ENCODE measurements at places on chromosomes 16 and 17.

DNA sequence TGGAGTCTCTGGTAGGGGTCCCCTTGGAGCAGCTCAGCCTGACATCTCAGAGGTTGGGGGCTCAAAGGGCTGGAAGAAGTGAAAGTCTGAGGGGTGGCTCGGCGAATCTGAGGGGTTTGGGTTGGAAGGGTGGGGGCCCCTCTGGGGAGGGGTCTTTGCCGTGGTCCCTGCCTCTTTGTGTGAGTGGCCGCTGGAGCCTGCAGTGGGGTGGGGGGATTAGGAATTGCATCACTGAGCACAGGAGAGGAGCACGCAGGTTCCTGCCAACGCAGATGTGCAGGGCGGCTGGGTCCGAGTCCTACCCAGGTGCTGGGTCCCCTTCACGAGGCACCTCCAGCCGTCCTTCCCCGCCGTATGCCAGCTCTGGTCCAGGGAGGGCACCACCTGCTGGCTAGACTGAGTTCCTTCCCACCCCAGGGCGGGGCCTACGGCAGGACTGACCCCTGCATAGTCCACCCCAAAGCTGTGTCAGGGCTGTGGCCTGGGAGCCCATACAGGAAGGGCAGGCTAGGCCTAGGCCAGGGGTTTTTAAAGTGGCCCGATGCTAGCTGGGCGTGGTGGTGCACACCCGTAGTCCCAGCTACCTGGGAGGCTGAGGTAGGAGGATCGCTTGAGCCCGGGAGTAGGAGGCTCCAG, 9.9 kb downstream of the FMNL1 start:
- no peak for DNase-seq

GRCh38 chr17:20009302-20010098, at the start of gene SPECC1:
SPECC1 (plus strand) TSS chr17:20009359; CDS start chr17:20096652, 87,293 bp downstream.
- peak; percentile 94 for DNase-seq

- DNase-seq, result no peak
Measured at GRCh38 chr16:17078931-17079631, 391.7 kb downstream of the XYLT1 start.

- peak; percentile 64 for DNase-seq
Measured at GRCh38 chr16:86575754-86576557, 2.4 kb upstream of the FOXL1 start.

DNA sequence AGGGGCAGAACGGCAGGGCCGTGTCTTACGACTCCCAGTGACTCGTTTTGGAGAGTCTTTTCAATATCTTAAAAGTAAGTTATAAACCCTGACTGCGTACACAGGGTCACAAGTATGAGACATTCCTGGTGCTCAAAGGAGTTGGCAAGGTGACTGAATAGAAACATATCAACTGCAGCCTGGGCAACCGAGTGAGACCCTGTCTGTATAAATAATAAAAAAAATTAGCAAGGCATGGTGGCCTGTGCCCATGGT, 83.3 kb downstream of the PGS1 start:
- no peak for DNase-seq

GRCh38 chr16:48405907-48406306, 20.7 kb upstream of the SIAH1 start:
- no peak for DNase-seq

DNA sequence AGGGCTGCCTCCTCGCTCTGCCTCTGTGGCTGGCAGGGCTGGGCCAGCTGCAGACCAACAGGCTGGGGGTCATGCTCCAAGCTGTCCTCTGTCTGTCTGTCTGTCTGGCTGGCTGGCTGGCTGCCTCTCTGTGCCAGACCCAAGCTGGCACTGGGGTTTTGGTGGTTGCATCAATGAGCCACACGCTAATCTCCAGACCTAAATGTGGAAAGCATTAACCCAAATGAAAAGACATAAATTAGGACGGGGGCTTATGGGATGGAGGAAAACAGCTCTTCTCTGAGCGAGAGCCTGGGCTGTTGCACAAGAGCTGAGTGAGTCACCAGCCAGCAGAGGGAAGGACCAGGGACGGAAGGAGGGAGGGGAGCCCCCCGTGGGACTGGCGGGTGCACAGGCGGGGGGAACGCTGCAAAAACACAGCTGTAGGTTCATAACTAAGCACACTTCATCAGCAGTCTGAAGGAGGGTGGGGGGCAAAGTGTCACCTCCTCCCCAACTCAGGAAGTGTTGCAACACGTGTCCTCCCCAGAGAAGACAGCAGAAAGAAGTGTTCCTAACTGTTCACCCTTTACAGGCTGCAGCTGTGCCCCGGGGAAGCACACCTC, 83.4 kb downstream of the GAS7 start:
- peak; percentile 62 for DNase-seq

DNA sequence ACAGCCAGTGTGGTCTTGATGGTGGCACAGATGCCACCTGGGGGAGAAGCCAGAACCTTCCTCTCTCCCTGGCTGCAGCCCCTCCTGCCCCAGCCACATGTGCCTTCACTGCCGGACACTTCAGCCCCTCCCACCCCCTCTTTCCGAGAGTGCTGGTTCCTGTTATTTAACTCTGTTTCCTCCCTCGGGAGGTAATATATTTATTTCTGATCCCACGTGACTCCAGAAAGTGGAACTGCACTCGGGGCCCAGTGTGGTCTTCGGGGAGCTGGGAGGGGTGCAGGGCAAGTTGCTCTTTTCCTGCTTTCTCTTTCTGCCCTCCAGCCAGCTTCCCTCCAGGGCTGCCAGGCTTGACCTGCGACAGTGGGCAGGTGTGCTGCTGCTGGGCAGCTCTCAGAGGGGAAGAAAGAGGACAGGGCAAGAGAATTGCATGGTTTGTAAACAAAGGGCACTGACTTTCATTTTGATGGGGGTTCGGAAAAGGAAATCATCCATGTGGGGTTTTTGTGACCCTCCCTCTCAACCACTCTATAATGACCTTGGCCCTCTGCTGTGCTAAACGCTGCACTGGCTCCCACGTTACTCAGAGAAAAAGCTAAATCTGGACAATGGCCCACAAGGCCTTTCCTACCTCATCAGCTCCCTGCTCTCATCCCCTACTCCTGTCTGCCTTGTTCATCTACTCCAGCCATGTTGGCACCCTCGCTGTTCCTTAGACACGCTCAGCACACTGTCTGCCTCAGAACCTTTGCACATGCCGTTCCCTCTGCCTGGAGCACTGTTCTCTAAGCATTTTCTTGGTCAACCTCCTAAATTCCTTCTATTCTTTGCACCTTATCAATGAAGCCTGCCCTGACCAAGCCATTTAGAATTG, 8.2 kb upstream of the CIITA start:
- peak; percentile 75 for DNase-seq

- peak; percentile 82 for DNase-seq
Measured at GRCh38 chr16:84925092-84925772, 86.1 kb downstream of the ZDHHC7 start.

DNA sequence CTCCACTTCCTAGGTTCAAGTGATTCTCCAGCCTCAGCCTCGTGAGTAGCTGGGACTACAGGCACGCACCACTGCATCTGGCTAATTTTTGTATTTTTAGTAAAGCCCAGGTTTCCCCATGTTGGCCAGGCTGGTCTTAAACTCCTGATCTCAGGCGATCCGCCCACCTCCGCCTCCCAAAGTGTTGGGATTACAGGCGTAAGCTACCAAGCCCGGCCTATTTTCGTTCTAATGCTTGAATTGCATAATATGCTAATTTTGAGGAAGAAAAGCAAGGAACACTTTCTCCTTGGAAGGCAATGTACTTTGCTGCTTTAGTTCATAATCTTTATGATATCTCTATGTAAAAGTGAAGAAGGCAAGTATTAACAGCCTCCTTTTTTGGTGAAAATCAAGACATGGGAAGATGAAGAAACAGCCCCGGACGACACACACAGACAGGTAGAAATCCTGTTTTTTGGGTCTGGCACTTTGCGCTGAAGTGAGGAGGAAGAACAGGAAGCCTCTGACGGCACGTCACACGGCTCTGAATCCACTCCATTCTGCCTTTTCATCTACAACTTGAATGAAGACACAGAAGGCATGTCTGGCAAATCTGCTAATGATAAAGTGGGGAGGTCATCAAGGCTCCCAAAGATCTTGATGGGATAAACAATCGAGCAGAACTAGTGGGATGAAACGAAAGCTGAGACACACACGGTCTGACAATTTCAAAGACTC, 24.9 kb downstream of the VPS53 start:
- DNase-seq, result no peak

DNA sequence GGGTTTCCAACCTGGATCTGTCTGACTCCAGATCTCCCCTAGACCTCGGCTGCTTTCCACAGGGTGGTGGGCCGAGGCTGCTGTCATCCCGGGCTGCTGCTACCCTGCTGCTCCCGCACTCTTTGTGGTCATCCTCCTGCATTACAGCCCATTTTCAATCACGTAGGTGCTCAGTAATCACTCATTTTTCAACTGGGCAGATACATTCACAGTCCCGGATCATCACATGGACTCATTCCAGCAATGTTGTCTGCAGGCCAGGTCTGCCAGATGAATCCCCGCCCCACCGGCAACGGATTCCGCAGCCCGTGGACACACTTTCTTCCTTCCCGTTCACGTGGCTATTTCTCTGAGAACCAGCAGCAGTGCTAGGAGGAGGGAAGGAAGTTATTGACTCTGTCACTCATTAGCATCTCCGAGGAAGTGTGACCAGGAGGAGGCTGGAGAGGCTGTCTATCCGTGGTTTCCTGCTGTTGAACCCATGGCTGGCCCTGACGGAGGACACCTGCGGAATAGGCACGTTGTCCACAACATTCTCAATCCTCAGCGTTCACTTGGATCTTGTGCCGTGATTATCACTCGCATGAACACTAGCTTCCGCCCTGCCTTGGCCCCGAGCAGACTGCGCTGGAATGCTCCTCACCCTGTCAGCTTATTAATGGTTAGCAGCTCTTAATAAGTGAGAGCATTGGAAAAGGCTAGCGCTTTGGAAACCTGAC, 14.7 kb upstream of the ZCCHC14 start:
- no peak for DNase-seq

DNA sequence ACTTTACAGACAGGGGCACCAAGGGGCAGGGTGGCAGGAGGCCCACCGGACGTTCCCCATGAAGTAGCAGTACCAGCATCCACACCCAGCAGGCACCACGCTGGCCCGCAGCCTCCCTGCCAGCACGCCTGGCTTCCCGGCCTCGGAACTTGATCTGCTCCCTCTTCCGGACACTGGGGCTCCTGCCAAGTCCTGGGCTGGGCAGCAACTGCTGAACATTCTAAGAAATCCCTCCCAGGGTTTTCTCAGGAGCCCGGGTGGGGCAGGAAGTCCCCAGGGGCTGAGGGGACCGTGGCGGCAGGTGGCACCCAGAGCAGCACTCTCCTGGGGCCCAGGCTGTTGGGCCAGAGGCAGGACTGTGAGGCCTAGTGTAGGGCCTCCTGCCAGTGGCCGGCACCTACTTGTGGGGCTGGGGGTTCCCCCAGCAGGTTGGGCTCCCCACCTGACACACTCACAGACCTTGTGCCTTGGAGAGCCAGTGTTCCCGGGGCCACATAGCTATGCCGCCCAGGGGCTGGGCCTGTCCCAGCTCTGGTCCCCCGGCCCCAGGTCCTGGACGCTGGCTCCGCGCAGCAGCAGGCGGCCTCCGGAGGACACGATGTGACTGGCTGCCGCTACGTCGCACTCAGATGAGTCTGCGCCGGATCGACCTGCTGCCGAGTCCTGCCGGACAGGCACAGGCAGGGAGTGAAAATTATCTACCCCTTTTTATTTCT, 86.2 kb upstream of the CBX4 start:
- DNase-seq, result no peak

DNA sequence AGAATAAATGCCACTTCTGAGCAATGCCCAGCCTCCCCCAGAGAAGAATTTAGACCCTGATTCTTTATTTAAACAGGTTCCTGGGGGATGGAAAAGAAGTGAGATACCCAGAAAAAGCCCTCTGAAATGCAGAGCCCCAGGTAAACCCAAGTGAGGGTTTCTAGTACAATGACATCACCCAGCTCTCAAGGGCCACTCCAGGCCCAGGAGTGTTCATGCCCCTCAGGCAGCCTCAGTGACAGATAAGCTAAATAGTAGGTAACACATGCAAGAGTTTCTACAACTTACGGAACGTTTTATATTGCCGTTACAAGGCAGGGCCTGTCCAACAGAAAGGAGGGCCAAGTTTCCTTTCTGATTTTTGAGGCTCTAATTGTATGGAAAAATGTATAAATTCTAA, 683.7 kb upstream of the SALL1 start:
- no peak for DNase-seq

GRCh38 chr16:69013991-69014390, 91.5 kb upstream of the HAS3 start:
- DNase-seq, result no peak

DNA sequence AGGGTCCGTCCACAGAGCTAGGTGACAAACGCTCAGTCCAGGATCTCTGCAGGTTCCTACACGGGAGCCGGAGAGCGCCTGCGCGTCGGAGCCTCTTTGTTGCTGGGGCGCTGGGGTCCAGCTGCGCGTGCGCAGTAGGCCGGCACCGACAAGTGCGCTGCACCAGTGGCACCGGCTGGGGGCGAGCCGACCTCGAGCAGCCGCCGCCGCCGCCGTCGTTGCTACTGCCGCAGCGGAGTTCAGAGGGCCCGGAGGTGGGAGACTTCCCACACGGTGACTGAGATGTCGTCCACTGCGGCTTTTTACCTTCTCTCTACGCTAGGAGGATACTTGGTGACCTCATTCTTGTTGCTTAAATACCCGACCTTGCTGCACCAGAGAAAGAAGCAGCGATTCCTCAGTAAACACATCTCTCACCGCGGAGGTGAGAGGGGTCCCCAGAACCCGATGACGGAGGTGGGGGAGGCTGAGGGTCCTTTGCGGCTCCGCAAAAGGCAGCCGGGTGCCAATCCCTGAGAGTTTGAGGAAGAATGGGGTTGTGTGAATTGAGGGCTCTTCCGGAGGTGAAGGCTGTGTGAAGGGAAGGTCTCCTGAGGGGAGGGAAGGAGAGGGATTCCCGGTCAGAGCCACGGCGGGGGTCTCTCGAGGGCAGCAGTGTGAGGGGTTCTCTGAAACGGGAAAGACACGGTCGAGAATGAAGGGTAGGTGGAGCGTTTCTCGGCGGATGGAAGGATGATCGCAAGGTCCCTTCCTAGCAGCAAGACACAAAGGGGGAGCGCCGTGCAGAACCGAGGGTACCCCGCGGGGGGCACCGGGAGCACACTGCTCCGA, at the start of gene GDPD1:
Gene GDPD1 (plus strand): TSS at position 184 of the 831 bp plus-strand sequence. CDS start 99 bp downstream, at position 283.
- DNase-seq, result peak; percentile 97

DNA sequence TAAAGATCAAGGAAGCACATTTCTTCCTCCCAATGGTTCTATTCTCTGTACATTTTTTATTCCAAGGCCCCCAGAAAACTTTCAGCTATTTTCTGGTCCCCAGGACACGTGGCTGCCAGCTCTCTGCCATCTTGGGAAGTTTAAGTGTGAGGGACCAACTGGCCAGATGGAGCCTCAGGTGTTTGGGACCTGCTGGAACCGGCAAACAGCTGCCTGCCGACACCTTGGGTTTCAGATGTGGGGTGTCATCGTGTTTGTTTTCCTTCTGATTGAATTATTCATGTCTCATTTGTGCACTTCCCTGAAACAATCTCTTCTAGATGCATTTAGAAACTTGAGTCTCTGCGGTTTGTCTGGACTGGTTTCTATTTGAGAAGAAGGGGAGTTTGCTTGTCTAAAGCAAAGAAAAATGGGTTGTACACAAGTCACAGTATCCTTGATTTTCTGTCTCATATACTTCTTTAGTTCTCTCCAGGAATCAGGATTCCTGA, 386.5 kb downstream of the SLC39A11 start:
- DNase-seq, result peak; percentile 47

GRCh38 chr16:53090591-53091411, 36.0 kb downstream of the CHD9 start:
- DNase-seq, result peak; percentile 51

Measured in GM13976 (cell line).